ENCODE measurements at places on chromosomes 2 and 18.

DNA sequence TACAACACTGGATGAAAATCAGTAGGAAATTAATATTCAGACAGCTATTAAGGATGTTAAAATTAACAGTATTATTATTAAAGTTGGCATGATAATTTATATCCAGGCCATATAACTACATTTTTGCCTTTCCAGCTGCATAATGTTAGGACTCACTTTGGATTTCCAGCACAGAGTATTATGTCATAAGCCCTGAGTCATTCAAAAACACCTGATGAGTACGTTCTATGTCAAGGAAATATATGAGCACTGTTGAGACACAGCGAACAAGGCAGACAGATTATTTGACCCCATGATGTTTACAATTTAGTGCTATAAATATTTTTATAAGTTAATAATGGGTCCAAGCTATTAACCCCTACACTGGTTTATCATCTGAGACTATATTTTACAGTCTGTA is 59.8 kb upstream of the RIT2 start:
- no peak for DNase-seq

GRCh38 chr2:146541896-146542295 is 1302.9 kb upstream of the ACVR2A start:
- no peak for DNase-seq

GRCh38 chr2:38581193-38582147 is 21.3 kb downstream of the HNRNPLL start:
- peak; percentile 62 for DNase-seq

DNA sequence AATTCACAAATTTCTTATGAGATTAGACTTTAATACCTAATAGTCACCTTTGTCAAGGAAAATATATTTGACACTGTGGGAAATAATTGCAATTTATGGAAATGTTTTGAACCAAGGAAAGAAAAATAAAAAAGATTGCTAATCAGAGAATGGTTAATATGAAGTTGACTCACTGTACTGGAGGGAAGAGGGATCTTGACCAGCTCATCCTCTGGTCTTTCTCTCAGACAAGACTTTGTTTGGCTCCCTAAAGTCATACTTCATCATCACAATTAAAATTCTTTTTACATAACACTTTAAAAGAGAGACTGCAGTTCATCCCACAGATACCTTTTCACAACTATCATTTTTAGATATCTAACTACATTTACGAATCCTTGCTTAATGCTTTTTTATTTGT is 538.5 kb upstream of the ZEB2 start:
- no peak for DNase-seq

DNA sequence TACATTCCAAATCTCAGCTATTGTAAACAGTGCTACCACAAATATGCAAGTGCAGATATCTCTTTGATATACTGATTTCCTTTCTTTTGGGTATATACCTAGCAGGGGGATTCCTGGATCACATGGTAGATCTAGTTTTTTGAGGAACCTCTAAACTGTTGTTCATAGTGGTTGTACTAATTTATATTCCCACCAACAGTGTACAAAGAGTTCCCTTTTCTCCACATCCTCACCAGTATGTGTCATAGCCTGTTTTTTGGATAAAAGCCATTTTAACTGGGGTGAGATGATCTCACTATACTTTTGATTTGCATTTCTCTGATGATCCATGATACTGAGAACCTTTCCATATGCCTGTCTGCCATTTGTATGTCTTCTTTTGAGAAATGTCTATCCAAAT is 6.3 kb upstream of the CCNT2 start:
- DNase-seq: no peak

GRCh38 chr2:128832946-128833663 is 514.4 kb upstream of the HS6ST1 start:
- DNase-seq: no peak

- no peak for DNase-seq
These were observed 129.3 kb upstream of the EPAS1 start for GRCh38 chr2:46167924-46168323.

DNA sequence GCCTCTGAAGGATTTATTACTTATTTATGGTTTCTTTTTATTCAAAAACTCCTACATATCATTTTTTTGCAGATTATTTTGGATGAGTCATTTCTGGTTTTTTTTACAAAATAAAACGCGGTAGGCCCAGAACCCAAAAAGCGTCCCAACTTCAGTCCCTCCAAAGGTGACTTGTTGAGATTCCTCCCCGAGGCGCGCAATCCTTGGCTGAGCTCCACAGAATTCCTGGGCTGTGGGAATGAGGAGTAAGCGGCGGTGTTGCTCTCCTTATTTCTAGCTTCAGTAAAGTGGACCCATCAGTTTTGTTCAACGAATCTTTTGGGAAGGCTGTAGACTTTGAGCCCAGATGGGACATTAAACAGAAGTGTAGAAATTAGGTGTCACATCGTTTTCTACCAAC is 67.0 kb upstream of the RMP24 start:
- DNase-seq: no peak

GRCh38 chr2:235183786-235184185 is 232.0 kb downstream of the SH3BP4 start:
- DNase-seq: no peak

GRCh38 chr2:58098254-58099095 is 51.9 kb downstream of the VRK2 start:
- no peak for DNase-seq
